Activated CD4-positive, alpha-beta T cell treated with anti-CD3 and anti-CD28 coated beads, Interleukin-2, amount 10 ng/mL, durations not matched to agents 24 days and 14 days (primary cell): ENCODE measurements at places on chromosomes 11 and 22. TPM values are rescaled to one million over a fixed set of nuclear protein-coding genes. Genes with fewer than 3 reads are reported as not detected.
A peak's percentile ranks its signal among the peaks of the same experiment; 100 is the strongest.

The SAC3D1 gene
- 16.3 and 18.0 TPM in 2 replicates for total RNA-seq

The CARNS1 gene
- 0.77 and 0.83 TPM in 2 replicates for total RNA-seq

The SYT12 gene
- not detected in 2 replicates for total RNA-seq

GRCh38 chr11:64060263-64060860, 24.6 kb downstream of the FLRT1 start:
- DNase-seq: no peak

DNA sequence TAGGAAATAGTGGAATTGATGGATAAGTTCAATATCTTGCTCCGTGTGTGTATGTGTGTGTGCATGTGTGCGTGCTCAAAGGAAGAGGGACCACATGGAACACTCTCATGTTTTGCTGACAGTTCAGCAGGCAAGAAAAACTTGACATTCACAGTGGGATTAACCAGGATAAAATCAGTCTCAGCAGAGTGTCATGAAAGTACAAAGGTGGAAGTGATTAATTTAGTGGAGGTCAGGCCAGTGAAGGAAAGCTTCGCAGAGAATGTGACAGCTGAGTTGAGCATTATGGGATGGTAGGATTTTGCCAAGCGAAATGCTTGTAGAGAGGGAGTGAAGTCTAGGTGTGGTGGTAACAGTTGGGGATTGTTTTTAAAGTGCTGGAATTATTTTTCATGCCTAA, 15.7 kb upstream of the FBXO3 start:
- no peak for DNase-seq

The UNC93B1 gene
- 13.8 and 15.6 TPM in 2 replicates for total RNA-seq

DNA sequence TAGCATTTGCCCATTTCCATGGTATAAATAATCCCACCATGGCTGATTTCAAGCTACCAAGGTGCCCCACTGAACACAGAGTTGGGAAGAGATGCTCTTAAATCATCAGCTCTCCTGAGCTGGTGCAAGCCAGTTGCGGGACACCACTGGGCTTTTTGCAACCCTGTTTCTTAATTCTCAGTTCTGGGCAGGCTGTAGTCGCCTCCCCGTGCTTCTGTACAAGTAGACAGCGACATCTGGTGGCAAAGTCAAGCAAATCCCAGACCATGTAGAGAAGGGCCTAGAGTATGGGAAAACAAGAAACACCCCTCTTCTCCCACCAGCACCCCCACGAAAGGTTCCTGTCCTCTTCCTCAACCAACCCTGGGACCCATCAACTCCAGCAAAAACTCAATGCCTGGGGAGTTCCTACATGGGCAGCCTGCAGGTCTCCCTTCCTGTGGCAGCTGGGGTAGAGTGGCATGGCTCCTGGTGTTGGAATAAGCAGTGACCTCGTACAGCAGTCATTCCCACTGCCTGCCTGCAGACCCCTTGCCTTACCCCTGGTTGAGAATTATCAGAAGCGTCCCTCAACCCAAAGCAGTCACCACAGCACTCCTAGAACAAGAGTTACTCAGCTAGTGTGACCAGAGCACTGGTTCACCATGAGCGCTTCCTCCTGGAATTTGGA, 68.4 kb downstream of the IGLL5 start:
- peak; percentile 90 for DNase-seq

DNA sequence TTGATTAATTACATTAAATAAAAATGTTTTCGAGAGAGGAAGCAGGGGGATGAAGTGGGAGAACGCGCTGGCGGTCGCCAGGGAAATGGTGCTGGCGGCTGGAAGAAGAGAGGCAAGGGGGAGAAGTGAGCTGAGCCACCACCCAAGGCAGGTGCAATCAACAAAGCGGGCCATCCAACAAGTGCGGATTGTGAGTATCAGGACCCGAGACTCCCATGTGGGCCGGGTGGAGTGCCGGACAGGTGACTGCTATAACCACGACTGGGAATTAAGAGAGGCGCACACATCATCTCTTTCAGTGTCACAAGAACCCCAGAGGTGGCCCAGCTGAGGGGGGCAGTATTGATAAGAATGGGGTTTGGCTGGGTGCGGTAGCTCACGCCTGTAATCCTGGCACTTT, 41.2 kb upstream of the ATXN10 start:
- DNase-seq: no peak

The B4GALNT4 gene
- total RNA-seq: 3.9 and 4.1 TPM in 2 replicates

The IL18BP gene
- 15.0 and 19.9 TPM in 2 replicates for total RNA-seq

DNA sequence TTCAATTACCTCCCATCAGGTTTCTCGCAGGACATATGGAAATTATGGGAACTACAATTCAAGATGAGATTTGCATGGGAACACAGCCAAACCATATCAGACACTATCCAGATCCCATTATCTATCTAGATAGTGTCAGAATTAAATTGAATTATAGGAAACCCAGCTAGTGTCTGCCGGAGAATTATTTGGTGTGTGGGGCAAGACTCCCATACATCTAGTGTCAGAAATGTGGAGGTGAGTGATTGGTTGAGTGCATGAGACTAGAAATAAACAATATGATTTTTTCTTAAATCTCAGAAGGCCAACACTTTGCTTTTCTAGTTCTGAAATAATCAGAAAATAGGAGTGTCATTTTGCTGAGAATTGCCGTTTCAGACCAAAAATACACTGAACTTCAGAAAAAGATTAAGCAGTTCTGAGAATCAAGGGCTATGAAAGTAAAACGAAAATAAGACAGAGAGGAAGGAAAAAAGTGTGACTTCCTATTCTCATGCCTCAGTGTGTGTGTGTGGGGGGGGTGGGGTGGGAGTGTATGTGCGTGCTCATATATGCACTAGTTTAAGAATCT, 21.3 kb downstream of the CASP12 start:
- peak; percentile 59 for DNase-seq

DNA sequence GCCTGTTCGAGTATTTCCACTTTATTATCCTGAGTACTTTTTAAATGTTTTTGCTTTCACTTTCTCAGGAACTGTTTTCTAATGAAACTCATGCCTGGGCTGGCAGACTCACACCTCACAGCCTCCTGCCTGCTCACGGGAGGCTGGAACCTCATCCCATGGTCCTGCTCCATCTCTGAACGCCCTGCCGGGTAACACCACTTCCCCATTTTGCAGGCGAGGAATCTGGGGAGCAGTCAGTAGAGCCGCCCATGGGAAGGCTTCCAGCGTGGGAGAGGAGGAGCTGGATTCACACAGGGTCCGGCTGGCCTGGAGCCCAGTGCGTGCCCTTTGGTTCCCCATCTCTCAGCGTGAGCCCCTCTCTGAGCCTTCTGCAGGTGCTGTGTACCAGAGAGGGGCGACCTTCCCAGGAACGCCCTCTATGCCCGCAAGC, 53.6 kb downstream of the SCUBE1 start:
- no peak for DNase-seq

GRCh38 chr11:95279921-95280868, 49.2 kb upstream of the SESN3 start:
- no peak for DNase-seq

DNA sequence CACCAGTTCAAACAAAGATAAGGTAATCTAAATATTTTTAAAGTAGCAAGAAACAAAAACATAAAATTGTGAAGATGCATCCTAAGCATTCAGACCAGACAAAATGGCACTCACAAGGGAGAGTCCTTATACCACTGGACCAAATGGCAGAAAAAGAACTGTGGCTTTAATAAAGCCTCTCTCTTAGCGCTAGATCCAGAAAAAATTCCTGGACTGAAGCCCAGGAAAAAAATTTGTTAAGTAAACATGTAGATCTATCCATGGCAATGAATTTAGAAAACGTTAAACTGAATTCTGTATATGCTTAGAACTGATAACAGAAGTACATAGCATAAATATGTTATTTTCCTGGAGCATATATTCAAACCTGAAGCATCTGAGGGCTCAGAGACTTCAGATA, 11.8 kb upstream of the CD59 start:
- DNase-seq: no peak

DNA sequence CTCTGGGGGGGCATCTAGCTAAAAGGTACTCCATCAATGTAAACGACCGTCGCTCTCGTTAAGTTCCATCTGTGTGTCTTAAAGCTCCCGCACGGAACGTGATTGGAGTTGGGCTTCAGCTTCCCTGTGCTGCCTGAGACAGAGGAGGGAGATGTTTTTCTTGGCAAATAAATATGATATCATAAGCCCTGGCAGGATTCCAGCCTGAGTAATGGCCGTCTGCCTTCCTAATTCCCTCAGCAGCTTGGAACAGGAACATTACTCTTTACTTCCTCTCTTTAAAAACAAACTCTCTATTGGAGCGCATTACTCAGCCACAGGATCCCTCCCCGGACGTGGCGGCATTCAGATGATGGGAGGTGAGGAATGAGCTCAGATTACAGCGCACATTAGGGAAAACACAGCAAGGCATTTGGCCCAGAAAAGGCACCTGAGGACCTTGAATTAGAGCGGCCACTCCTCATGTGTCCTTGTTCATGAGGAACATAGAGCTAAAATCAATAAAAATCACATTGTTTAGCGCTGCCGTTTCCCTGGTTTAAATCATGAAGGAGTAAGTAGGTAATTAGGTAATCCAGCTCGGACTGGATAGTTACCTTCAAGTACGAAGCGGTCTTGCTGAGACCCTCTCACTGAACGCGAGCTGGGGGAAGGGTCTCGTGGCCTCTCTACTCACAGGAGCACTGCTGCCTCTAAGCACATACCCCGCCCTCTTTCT, 230.4 kb downstream of the ST3GAL4 start:
- DNase-seq: no peak

GRCh38 chr11:68164437-68164836, 43.2 kb upstream of the CHKA start:
- DNase-seq: no peak

- DNase-seq: no peak
Measured at GRCh38 chr11:135069890-135070289, 657.8 kb upstream of the B3GAT1 start.

GRCh38 chr11:62556108-62556874, 9.7 kb upstream of the AHNAK start:
- peak; percentile 96 for DNase-seq

DNA sequence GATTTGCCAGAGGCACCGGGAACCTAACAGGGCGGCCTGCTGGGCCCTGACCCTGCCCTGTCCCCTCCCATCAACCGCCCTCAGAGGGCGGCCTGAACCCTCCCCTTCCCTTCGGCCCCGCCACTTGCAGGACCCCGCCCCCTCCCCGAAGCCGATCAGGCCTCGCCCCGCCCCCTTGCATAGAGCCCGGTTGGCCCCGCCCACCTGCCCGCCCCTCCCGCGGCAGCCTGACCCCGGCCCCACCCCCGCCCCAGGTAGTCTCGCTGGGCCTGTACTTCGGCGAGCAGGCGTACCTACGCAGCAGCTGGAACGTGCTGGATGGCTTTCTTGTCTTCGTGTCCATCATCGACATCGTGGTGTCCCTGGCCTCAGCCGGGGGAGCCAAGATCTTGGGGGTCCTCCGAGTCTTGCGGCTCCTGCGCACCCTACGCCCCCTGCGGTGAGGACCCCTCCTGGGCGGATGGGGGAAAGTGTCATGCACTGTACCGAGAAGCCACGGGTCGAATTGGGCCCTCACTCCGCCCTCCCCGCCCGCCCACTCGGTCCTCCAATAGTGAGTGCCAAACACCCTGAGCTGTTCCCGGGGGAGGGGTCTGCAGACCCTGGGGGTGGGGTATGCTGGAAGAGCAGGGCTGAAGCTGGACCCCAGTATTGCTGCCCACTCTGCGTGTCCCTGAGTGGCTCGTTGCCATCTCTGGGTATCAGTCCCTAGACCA, 94.1 kb downstream of the CACNA1I start:
- DNase-seq: peak; percentile 69

The OR8G5 gene
- total RNA-seq: not detected in 2 replicates

The GUCY1A2 gene
- total RNA-seq: not detected in 2 replicates

The CABP2 gene
- not detected in 2 replicates for total RNA-seq

The ST14 gene
- total RNA-seq: 0.14 TPM in 1 of 2 replicates, not detected in the other

The UBQLNL gene
- not detected in 2 replicates for total RNA-seq

- no peak for DNase-seq
Measured at GRCh38 chr22:35728639-35729308, 11.1 kb downstream of the APOL5 start.

The PGA5 gene
- total RNA-seq: not detected in 2 replicates

The OLFML1 gene
- total RNA-seq: not detected in 2 replicates

- no peak for DNase-seq
Measured at GRCh38 chr22:32487461-32487860, 12.8 kb downstream of the FBXO7 start.

The YPEL4 gene
- total RNA-seq: 0.40 and 0.47 TPM in 2 replicates

The PATE4 gene
- total RNA-seq: not detected in 2 replicates

The SCGB1A1 gene
- total RNA-seq: not detected in 2 replicates

DNA sequence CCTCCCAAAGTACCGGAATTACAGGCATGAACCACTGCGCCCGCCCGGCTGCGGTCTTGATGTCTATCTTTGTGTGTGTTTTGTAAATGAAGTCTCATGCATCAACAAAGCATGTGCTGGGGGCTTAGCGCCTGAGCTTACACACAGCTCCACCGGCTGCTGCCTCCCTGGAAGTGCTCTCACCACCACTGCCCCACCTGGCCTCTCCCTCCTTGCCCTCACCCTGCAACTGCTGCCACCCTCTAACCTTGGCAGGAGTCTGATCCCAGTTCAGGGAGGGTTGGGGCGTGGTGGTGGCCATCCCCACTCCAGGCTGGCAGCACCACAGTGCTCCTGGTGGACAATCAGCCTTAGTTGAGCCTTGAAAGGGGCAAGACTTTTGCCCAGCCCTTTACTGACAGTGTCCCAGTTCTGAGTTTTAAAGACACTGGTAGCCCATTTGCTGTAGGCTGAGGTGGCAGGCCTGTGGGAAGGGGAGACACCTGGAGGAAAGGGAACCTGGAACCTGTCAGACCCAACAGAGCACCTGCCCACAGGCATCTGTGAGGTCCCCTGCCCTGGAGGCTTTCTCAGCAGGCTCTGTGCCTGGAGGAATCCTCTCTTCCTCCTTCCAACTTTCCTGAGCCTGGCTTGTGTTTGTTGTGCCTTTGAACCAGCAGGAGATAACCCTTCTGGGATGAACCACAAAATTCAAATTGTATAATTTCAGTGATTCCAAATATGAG, 42.4 kb upstream of the WEE1 start:
- DNase-seq: no peak

GRCh38 chr11:6228520-6228919, 5.9 kb downstream of the FHIP1B start:
- DNase-seq: no peak

The IL17REL gene
- 0.09 and 0.14 TPM in 2 replicates for total RNA-seq

GRCh38 chr11:9150501-9150900, 59.1 kb upstream of the SCUBE2 start:
- no peak for DNase-seq

DNA sequence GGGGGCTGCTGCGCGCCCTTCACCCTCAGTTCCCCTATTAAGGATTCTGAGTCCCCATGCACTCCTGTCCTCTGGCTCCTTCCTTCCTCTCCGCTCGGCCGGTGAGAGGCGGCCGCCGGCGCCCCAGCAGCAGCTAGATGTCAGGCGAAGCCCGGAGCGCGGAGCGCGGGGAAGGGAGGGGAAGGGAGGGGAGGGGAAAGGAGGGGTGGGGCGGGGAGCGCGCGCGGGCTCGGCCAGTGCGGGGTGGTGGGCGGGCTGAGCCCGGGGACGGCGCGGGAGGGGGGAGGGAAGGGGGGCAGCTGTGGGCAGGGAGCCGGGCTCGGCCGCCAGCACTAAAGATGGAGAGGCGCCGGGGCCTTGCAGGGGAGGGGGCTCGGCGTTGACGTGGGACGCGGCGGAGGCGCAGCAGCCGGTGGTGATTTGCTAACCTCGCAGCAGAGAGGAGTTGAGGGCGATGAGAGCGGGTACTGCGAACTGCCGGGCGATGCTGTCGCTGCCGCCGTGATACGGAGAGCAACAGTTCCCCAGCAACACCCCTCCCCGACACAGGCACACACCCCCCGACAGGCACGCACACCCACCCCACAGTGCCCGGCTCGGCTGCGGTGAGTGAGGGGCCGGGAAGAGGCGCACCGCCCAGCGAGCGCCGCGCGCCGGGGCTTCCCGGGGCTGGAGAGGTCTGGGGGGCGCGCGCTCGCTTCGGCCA, at the start of gene ZBTB16:
TSS of gene ZBTB16 (plus strand) at position 434 of the 706 bp plus-strand sequence. CDS start 3,590 bp downstream, outside the sequence.
- DNase-seq: peak; percentile 83

The KCNQ1 gene
- total RNA-seq: 6.4 TPM in 2 replicates

The KIF18A gene
- total RNA-seq: 15.4 and 15.5 TPM in 2 replicates

GRCh38 chr22:23095733-23096342, 25.5 kb downstream of the GNAZ start:
- no peak for DNase-seq
